Thoracic aorta (tissue), 2 donors: ENCODE measurements at places on chromosomes 11 and 22. TPM values are rescaled to one million over a fixed set of nuclear protein-coding genes. Genes with fewer than 3 reads are reported as not detected.

Gene BIK
- total RNA-seq, result not detected

Gene OR51B2
- not detected for total RNA-seq

Gene FREY1
- total RNA-seq, result 9.0 TPM

Gene CASP5
- total RNA-seq, result not detected

Gene SLC43A1
- 23.6 TPM for total RNA-seq

Gene KLHL22
- 24.0 TPM for total RNA-seq

Gene ZP1
- total RNA-seq, result not detected

- no peaks in the 10 kb centered on the region for H3K4me1 ChIP-seq
- H3K27me3 ChIP-seq, result no peaks in the 10 kb centered on the region
- H3K4me3 ChIP-seq, result no peak overlapping the region
- DNase-seq, result no peak
Observed at GRCh38 chr22:44731357-44731970, 20.9 kb upstream of the ARHGAP8 start.

DNA sequence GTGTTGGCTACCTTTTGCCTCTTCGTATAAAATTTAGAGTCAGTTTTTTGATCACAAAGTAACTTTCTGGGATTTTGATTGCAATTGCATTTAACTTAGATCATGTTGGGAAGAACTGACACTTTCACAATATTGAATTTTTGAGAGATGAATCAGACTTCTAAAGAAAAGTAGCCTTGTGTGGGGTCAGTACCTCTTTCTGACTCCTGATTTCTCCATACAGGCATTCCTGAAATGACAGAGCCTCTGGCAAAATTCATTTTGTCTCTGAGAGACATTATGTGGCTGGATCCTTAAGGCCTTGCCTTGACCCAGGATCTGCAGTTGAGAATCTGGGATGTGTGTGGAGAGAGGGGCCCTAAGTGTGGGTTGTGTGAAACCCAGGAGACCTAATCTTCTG is 37.8 kb downstream of the PPFIBP2 start:
- H3K4me1 ChIP-seq, result no peaks in the 10 kb centered on the region
- no peaks in the 10 kb centered on the region for H3K27me3 ChIP-seq
- no peak overlapping the region for H3K4me3 ChIP-seq

- H3K36me3 ChIP-seq, result no peaks in the 10 kb centered on the region
- no peak overlapping the region for H3K27ac ChIP-seq
- no peaks in the 10 kb centered on the region for H3K4me1 ChIP-seq
- no peaks in the 10 kb centered on the region for H3K27me3 ChIP-seq
Observed at GRCh38 chr11:10979529-10979928, 121.7 kb upstream of the ZBED5 start.

- H3K4me1 ChIP-seq, result no peaks in the 10 kb centered on the region
- H3K36me3 ChIP-seq, result no peaks in the 10 kb centered on the region
- no peaks in the 10 kb centered on the region for H3K27me3 ChIP-seq
- H3K4me3 ChIP-seq, result no peak overlapping the region
Observed at GRCh38 chr11:85751724-85752123, 59.2 kb downstream of the SYTL2 start.

- H3K27me3 ChIP-seq, result no peaks in the 10 kb centered on the region
- DNase-seq, result no peak
- H3K27ac ChIP-seq, result no peak overlapping the region
- H3K4me3 ChIP-seq, result no peak overlapping the region
Observed at GRCh38 chr11:75879737-75880136, 64.7 kb downstream of the UVRAG start.

- H3K36me3 ChIP-seq, result no peaks in the 10 kb centered on the region
- no peak overlapping the region for H3K27ac ChIP-seq
- DNase-seq, result no peak
- no peaks in the 10 kb centered on the region for H3K27me3 ChIP-seq
Observed at GRCh38 chr11:102950622-102951081, 4.9 kb downstream of the MMP13 start.

DNA sequence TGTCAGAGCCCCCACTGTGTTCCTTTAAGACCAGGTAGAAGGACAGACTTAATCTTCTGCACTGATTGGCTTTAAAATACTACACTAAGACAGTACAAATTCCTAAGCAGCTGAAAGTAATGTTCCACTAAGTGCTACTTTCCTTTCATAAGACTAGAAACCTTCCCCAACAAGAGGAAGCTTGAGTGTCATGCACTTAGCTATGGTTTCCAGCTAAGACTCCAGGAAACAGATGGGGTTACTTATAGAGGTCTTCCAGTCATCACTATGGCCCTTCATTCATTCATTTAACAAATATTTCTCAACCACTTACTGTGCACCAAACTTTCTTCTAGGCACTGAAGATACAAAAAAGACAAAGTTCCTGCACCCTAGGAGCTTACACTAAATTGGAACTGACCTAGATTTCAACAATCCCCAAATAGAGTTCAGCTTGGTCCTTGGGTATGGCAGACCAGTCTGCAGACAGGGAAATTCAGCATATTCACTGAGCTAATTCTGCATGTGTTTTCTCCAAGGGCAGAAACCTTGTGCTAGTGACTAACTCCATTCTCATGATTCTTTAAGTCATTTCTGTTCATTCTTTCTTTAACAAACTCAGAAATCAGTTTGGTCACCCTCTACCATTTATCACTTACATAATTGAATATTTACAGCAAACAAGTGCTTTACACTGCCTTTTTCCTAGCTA is 178.4 kb upstream of the MTNR1B start:
- no peak overlapping the region for H3K4me3 ChIP-seq
- H3K4me1 ChIP-seq, result no peaks in the 10 kb centered on the region

DNA sequence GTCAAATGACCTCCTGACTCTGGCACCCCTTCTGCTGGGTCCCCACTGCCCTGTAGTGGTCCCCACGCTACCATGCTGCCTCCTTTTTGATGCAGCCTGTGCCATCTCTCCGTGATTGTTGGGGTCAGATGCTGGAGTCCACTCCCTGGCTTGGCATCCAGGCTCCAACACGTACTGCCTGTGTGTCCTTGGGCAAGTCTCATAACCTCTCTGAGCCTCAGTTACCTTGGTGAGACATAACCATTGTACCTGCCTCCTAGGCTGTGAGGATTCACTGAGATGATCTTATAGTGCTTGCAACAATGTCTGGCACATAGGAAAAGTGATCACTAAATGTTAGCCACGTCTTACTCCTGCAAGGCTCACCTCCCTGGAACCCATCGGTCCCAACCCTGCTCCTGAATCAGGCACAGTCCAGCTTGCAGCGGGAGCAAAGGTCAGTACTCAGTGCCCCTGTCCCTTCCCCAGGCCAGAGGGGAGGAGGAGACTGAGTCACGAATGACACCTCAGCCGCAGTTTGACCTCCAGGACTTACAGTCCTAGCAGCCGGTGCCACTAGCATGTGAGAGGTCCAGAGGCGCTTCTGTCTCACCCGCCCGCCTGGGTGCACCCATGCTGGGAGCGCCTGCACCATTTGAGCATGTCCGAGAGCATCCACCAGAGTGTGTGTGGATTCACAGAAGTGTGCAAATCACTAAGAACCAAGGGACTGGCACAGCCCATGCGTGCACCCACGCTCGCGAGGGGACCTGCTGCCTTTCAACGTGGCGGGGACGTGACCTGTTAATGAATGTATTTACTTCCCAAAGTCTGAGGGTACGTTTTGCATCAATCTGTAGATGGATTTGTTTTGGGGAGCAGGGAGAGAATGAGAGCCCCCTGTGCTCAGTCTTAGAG is 3.0 kb upstream of the APOA4 start:
- H3K27ac ChIP-seq, result no peak overlapping the region
- H3K4me3 ChIP-seq, result no peak overlapping the region
- no peaks in the 10 kb centered on the region for H3K36me3 ChIP-seq
- no peaks in the 10 kb centered on the region for H3K4me1 ChIP-seq

GRCh38 chr22:36056980-36057379 is 28.4 kb upstream of the RBFOX2 start:
- no peak overlapping the region for H3K27ac ChIP-seq
- DNase-seq, result no peak
